ENCODE measurements at places on chromosomes 3 and 15. TPM values are rescaled to one million over a fixed set of nuclear protein-coding genes. Genes with fewer than 3 reads are reported as not detected.
A peak's percentile ranks its signal among the peaks of the same experiment; 100 is the strongest.

- DNase-seq = no peak
These were observed 284.9 kb upstream of the TBL1XR1 start for GRCh38 chr3:177482048-177482691.

GRCh38 chr15:84813435-84813834, 3.7 kb upstream of the ALPK3 start:
- peak; percentile 1 for DNase-seq

DNA sequence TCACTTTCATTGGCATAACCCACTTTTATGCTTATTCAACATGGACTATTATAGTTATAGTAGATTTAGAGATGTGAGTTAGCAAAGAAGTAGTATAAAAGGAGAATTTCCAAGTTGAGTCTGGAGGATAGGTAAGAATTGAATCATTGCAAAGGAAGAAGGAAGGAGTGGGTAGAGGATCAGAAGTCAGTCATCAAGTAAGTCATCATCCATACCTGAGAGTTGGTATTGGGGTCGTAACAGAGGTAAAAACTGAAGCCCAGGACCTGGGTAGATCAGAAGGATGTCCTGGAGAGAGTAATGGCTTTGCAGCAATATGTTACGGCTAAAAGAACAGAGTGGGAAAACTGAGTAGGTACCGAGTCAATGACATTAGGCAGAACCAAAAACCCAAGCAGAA, 265.7 kb downstream of the SUCLG2 start:
- no peak for DNase-seq

DNA sequence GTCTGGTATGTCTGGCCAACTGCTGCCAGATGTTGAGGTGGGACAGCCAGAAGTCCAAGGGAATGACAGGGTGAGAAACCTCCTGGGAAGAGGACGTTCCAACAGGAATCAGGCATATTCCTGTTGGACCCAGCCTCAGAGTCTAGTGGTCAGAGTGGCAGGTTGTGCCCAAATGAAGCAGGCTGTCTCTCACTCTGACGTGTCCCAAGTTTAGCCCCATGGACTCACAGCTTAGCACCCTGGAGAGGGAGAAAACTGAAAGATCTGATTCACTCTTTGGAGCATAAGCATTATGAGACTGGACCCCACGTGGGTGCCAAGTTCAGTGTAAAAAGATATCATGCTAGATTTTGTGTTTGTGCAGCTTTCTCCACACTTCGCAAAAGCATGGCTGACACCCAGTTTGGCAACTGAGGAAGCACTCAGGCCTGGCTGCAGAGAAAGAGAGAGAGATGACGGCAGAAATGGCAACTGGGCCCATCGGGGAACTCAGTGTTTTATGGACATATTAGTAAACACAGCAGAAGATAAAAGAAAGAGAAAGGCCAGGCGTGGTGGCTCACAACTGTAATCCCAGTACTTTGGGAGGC, 88.2 kb upstream of the LMCD1 start:
- no peak for DNase-seq

- peak; percentile 28 for DNase-seq
These were observed 12.0 kb downstream of the SSUH2 start for GRCh38 chr3:8632402-8633237.

- DNase-seq = no peak
These were observed 30.7 kb upstream of the CHD2 start for GRCh38 chr15:92869263-92869940.

- no peak for DNase-seq
These were observed 1024.4 kb upstream of the CADM2 start for GRCh38 chr3:83934192-83935021.

DNA sequence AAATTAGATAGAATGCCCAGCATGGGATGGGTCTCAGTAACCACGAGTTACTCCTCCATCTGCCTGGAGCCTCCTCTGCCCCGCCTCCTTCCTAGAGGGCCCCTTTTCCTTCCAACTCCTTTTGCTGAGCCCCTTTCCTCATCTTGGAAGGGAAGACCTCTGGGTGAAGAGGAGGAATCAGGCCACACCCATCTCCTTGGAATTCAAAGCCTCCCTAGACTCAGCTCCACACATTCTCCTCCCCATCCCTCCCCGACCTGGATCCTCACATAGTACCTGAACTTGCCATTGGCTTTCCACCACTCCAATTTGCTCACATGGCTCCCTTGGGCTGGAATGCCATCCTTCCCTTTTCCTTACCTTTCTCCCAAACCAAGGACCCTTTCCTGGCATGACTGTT, 128.8 kb downstream of the SMAD6 start:
- peak; percentile 33 for DNase-seq

DNA sequence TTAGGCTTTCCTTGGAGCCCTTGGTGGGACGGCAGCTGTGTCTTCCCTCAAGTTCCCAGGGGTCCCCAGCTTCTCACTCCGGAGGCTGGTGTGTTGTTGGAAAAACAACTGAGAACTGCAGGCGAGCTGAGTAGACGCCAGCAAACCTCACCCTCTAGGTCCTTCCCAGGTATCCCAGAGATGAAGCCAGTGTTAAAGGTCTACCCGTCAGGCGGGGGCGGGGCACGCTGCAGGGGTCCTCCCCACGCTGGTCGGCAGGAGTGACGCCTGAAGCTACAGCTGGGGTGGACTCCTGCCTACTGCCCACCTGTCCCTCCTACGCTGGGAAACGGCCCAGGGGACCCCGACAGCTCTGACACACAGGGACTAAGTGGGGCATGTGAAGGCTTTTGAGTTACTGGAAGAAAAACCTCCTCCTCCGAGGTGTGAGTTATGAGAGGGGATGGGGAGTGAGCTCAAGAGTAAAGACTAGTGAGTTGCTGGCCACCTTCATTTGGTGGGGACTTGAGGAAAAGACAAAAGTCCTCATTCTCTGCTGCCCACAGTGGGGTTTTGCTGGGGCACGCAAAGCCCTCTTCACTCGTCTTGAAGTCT, 32.2 kb upstream of the SNRPA1 start:
- DNase-seq = no peak

PIGB gene
- 14.4 TPM for total RNA-seq

ACSBG1 gene
- total RNA-seq = not detected

SMAD6 gene
- 32.2 TPM for total RNA-seq
